NCI-H748 treated with DMSO at 0.1 percent for 48 hours (cell line): ENCODE measurements at places on chromosomes 11 and 22.

DNA sequence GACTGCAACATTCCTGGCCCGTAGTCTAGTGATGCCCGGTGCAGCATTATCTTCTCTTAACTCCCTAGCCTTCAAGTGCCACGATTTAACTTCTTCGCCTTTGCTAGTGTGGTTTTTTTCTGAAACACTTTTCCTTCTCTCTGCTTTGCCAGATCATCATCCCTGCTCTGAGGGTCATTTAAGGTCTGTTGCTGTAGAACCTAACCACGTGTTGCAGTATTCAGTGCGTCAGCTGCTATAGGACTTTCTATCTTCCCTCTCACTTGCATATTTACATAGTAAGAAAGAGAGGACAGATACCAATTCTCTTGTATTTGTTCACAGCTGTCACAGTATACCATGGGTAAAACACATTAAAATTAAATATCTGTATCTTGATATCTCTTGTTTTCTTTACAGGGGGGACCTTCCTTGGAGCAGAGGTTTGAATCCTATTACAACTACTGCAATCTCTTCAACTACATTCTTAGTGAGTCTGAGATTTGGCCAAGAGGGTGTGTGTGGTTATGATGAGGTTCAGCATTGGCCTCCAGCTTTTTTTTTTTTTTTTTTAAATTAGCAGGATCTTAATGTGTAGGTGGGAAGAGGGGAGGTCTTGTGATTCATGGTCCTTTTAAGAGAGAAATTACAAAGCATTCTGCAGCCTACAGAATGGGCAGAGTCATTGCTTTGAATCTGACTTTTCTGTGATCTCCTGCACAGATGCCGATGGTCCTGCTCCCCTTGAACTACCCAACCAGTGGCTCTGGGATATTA, 13.5 kb downstream of the EIF3L start:
- no peak for DNase-seq

GRCh38 chr11:97883086-97883485, 1137.7 kb upstream of the CNTN5 start:
- DNase-seq = no peak

DNA sequence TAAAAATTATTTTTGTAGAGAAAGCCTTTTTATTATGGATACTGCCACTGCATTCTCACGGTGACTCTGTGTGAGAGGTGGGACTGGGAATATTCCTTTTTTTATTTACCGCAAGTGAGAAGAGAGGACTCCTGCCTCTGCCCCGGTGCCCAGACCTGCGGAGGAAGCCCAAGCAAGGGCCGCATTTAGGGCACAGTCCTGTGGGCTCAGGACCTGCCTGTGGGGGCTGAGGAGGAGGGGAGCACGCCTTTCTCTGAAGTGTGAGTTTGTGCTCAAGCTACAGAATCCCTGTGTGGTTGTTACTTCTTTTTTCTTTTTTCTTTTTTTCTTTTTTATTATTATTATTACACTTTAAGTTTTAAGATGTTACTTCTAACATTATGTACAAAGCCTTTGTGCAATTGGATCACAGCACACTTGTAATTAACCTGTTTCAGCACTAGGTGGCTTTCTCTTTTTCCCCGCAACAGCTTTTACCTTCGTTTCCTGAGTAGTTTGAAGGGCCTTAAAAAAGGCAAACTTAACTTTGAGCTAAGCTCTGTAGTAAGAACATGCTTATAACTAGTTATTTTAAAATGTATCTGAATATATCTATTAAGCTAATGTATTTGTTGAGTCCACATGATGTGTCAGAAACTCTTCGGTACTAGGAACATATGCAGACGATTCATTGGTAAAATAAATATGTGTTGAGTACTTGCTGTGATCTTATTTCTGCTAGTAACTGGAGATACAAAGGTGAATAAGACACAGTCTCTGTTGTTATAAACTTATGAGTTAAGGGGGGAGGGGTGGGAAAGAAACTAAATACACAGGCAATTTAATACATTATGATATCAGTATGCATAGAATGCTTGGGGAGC, 18.3 kb downstream of the AMOTL1 start:
- no peak for DNase-seq

GRCh38 chr11:72040491-72041363, 39.6 kb downstream of the NUMA1 start:
- DNase-seq = peak; percentile 82

- DNase-seq = peak; percentile 12
Measured at GRCh38 chr11:121644187-121644512, 191.4 kb upstream of the SORL1-AS1 start.

DNA sequence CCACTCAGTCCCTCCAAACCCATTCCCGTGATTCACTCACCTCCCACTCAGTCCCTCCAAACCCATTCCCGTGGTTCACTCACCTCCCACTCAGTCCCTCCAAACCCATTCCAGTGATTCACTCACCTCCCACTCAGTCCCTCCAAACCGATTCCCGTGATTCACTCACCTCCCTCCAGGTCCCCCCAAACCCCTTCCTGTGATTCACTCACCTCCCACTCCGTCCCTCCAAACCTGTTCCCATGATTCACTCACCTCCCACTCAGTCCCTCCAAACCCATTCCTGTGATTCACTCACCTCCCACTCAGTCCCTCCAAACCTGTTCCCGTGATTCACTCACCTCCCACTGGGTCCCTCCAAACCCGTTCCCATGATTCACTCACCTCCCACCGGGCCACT, 639.6 kb downstream of the BRD1 start:
- DNase-seq = no peak

DNA sequence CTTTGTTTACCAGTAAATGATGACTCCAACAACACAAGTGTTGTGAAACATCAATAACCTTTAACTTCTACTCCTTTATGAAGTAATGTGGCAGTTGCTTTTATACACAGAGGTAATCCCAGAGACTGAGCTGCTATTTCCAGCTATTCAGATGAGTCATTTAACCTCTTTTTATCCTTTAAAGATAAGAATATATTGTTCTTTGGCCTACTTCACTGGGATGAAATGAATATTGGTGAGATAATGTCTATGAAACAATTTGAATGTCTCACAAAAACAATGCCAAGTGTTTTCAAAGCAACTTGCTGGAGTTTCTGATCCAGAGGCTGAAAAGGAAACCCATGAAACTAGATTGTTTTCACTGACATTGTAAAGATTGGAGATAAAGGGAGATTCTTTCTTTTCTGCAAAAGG, 564.4 kb upstream of the LUZP2 start:
- no peak for DNase-seq

DNA sequence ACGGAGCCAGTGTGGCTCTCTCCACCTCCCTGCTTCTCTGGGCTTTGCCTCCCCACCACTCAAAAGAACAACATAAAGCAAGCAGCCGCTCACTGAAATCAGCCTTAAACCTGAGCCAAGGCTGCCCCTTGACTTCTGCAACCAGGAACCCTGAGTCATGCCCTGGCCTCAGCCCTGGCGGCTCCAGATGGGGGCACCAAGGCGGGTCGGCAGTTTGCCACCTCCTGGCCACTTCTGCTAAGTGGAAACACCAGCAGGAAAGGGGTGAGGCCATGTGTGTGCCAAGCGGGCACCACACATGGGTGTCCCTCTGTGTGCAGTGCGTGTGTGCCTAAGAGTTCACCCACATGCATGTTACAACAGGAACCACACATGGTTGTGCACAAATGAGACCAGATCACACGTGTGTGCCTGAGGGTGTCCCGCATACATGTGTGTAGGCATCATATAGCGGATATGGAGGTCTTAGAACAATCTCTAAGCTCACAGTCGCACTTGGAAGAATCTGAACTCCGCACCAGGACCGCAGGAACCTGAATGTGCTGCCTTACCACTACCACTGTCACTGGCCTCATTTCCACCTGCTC, 221.2 kb downstream of the MN1 start:
- no peak for DNase-seq

GRCh38 chr11:96986516-96986915, 596.7 kb downstream of the JRKL start:
- DNase-seq = no peak

DNA sequence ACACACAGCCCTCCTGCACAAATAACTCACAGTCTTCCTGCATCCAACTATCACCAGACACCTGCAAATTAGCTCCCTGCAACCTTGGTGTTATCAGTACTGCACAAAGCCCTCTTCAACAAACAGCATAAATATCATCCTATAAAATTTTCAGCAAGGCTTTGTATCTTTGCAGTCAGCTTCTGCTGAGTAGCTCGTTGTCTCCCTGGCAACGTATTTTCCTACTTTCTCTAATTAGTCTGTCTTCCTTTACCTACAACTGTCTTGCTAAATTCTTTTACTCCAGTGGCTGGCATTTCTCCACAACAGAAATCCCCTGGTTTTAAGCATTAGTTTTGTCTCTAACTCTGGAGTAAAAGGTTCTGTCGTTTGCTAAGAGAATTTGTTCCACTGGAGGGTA, 3.9 kb downstream of the OR8D4 start:
- no peak for DNase-seq

DNA sequence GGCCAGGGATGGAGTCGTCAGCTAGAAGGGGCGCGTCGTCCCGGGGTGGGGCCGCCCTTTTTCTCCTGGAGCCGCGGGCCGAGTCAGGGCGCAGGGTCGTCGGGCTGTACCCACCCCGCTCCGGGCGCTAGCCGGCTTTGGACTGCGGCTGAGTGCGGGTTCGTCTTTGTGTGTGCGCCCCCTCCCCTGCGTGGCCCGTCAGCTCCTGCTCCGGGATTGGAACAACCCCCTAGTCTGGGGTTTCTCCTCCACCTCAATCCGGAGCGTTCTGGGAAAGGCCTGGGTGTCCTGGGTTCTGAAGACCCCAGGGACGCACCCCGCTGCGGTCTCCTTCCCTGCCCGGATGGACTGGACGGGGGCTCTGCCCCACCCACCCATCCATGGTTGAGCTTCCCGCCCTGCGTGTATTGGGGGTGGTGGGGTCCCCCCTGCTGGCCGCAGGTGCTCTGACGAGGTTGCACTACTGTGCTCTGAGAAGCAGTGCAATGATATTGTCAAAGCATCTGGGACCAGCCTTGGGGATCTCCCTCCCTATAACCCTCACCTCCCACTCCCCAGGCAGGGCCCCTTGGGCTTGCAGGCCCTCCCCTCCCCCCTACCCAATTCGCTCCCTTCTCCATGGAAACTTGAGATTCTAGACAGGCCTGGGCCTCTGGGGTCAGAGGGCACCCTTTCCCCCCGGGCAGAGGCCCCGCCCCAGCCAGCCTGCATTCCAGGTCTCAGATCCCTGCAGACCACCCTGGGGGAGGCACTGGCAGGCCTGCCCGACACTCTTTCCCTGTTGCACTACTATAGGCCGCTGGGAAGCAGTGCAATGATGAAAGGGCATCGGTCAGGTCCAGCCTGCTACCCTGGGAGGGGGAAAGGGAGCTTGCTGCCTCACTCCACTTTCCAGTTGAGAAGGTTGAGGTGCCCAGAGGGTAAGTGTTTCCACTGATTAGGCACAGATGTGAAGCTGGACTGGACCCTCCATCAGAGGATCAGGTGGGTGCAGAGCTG, 10.7 kb downstream of the SDF2L1 start:
- no peak for DNase-seq

DNA sequence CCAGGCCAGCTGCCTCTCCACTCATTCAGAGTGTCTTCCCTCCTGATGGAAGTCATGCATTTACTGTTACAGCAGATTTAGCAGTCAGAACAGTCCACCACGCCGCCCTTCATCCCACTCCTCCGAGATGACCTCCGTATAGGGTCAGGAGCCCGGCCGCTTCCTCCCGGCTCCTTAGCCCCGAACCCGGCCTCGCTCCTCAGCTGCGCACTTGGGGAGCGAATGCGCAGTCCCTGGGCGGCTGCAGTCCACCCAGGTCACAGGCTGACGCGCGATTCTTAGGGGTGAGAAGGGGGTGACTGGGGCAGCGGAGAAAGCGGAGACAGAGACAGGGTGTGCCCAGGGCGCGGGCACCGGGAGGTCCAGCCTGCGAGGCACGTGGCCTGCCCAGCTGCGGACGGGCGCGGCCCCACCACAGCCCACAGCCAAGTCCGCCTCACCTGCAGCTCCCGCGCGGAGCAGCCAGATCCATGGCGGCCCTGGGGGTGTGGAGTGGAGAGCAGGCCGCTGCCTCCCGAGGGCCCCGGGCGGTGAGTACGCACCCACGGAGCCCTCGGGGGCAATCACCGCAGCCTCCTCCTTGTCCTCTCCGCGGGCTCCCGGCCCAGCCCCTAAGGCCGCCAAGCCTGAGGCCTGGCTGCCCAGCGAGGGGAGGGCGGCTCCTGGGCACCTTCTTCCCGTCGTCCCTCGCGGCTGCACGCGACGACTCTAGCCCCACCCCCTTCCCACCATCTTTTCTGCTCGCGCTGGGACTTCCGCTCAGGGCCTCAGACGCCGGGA, 286.6 kb downstream of the BRD1 start:
- no peak for DNase-seq

DNA sequence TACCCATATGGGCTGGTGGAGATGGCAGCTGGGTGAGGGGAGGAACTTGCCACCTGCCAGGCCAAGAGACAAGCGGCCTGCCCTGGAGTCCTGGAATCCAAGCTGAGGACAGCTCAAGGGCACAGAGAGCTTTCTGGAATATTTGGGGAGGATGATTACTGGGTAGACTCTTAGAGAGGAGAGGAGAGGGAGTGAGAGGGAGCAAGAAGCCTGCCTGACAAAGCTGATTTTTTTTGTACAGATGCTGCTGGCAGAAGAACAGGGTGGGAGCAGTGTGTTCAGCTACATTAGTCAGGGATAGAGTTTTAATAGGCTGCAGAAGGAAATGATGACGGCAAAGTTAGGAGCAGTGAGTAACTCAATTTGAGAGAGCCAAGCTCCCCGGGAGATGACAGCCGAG, 299.3 kb downstream of the NXPE2 start:
- no peak for DNase-seq

- no peak for DNase-seq
Measured at GRCh38 chr11:8658321-8659057, 24.0 kb downstream of the TRIM66 start.

GRCh38 chr11:102378818-102379217, 31.8 kb downstream of the BIRC2 start:
- no peak for DNase-seq

DNA sequence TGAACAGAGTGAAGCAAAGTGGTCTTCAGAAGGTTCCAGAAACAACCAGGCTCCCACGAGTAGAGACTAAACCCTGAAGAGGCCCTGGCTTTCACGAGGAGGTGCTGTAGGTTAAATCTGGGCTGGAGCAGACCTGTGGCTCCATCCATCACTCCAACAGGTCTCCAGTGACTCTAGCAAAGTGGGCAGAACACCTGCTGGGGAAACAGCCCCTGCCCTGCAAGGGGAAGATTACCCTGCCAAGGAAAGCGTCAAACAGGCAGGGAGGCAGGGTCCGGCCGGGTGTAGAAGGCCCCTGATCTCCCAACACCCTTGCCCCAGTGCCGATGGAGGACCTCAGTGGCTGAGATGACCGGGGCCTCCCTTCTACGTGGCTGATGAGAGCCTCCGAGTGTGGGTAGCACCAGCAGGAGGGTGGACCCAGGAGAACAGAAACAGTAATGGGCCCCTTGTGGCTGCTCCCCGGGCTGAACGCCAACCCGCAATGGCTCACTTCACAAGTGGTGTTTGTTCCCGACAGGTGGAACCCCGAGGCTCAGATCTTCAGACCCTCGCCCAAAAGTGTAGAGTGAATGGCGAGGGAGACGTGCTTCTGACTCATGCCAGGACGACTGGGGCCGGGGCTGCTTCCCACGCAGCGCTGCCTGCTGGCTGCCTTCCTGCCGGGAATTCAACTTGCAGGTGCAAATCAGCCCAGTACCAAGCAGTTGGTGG, 112.0 kb downstream of the SHANK2 start:
- DNase-seq = no peak

GRCh38 chr22:50296658-50297490, 10.6 kb downstream of the PLXNB2 start:
- no peak for DNase-seq
